Endodermal cell (in vitro differentiated cells): ENCODE measurements at places on chromosomes 7 and 10.

GRCh38 chr10:24457661-24458318 is 248.9 kb downstream of the KIAA1217 start:
- no peak for DNase-seq

- DNase-seq, result no peak
Observed at GRCh38 chr10:32445036-32445435, 904 bp upstream of the CCDC7 start.

- no peak for DNase-seq
Observed at GRCh38 chr10:31142026-31142425, 110.4 kb upstream of the ZNF438 start.

DNA sequence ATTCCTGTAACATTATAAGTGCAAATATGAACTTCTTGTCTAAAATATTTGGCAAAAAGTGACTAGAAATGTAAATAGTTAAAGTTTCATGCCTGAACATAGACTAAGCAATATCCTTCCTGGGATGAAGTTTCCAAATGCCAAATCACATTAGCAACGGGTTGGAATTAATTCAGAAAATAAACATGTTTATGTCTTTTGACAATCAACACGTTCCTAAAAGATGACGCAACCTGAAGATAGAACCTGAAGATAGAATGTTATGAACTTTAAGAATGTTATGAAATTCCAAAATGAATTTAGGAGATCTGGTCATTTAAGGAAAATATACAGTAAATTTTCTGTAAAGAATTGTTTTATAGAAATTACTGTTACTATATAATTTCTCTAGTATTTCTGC is 9.2 kb downstream of the LAMB4 start:
- no peak for DNase-seq

DNA sequence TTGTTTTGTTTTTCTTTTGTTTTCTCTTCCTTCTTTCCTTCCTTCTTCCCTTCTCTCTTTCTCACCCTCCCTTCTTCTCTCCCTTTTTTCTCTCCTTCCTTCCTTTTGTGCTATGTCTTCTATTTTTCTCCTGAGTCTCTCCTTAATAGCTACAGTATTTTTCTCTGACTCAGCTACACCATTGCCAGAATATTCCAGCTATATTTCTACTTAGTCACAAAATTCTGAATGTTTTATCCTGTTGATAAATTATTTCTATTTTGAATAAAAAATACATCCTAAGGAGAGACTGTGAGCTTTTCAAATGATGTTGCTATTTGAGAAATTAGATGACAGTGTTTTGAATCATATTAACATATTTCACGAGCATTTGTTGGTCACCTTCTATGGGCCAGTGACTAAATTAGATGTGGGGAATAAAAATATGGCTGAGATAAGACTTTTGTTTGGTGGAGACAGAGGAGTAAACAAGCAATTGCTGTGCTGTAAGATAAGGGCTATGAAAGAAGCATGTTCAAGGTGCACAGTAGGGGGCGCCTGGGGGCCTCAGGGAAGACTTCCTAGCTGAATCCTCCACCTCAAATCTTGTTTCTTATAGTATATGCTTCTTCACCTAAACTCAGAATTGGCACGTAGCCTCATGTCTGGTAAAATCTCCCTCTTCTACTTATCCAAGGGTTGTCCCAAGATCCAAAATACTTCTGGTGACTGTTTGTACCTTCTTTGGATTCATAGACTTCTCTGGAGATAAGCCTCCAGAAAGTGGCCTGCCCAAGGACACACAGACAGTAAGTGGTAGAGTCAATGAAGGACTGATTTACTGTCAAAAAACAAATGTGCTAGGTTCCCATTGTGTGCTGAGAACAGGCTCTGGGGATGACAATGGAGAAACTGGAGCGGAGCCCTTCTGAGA is 115.5 kb upstream of the CREB5 start:
- peak; percentile 85 for DNase-seq

- DNase-seq, result no peak
Observed at GRCh38 chr7:102834999-102835398, 77.8 kb upstream of the LRRC17 start.

DNA sequence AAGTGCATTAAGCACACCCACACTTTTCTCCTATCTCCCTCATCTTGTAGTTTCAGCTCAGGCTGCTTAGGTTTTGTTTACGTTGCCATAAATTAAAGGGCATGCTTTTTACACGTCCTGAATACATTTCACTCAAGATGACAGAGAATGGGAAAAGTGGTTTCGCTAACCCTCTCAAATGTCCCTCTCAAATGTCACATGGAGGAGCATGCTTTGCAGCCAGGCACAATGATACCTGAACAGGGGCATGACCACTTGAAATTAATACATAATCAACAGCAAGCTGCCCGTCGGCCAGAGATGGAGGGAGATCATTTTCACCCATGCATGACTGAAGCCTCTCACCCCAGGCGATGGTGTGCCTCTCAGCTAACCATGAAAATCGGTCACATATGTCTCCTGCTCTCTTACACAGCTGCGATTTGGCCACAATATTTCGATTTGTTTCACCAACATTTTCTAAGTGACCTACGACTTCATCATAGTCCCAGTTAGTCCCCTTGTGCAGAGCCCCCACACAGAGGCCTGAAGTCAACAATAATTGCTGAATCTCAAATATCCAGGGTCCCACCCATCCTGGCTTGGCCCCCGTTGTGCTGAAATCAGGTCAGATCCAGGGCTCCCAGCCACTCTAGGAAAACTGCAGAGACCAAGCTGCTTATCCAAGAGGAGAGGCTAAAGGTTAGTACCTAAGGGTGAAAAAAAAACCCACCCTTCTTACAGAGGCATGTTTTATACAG is 373.9 kb upstream of the NFE2L3 start:
- DNase-seq, result no peak

DNA sequence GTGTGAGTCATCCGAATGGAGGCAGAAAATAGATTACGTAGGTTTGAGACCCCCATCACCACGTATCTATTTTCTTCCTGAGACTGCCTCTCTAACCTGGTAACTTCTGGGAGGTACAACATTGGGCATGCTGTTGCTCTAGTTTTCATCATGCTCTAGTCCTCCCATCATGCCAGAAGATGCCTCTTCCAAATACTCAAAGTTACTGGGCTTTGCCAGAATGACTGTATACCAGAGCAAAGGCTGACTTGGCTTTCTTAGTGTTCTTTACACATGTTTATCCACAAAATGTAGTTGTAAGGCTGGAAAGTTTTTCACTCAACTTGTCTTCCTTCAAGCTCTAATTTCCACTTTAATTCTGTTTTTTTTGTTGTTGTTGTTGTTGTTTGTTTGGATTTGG is 370.5 kb downstream of the MDFIC start:
- DNase-seq, result no peak

- DNase-seq, result no peak
Observed at GRCh38 chr7:157769526-157770215, 432.9 kb downstream of the DNAJB6 start.

GRCh38 chr7:106054156-106054910 is 57.8 kb downstream of the SYPL1 start:
- peak; percentile 46 for DNase-seq

DNA sequence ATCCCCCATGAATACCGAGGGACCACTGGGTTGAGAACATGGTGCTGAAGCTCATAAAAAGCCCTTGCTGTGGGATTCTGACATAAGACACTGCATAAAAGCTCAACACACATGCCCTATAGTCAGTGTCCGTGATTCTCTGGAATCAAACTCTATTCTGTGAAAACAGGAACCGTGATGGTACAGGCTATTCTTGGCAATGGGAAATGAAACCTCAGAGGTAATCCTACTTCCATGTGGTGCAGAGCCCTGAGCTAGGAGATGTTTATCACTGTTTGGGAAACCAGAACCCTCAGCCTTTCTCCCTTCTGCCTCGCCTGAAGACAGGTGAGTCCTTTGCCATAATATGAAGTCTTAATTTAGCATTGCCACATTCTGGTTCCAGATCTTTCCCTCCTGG is 80.8 kb upstream of the PRSS1 start:
- DNase-seq, result no peak

GRCh38 chr10:5551531-5552375 is 27.0 kb downstream of the CALML3 start:
- DNase-seq, result no peak

- DNase-seq, result no peak
Observed at GRCh38 chr10:69481305-69481704, 30.0 kb downstream of the TSPAN15 start.

- DNase-seq, result no peak
Observed at GRCh38 chr10:90227217-90227656, 525.8 kb downstream of the KIF20B start.

GRCh38 chr10:1368842-1369171 is 312.6 kb downstream of the WDR37 start:
- DNase-seq, result peak; percentile 91

GRCh38 chr10:133474665-133475424 is 21.1 kb downstream of the SCART1 start:
- no peak for DNase-seq

DNA sequence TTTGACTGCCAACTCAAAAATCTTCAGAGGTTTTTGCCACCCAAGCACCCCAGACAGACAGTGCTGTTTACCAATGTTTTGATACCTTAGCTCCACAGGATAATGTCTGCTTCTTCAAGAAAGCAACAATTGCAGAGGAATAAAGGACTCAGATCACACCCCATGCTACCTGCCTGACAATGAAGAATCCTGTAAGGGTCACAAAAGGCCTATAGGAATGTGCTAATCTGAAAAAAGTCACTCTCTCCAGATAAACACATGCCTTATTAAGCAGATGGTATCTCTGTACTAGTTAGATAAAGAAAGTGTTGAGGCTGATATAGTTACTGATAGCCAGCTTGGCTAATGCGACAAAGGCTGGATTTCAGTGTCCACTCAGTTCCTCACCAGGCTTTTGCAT is 1076.7 kb upstream of the SORCS1 start:
- peak; percentile 46 for DNase-seq

DNA sequence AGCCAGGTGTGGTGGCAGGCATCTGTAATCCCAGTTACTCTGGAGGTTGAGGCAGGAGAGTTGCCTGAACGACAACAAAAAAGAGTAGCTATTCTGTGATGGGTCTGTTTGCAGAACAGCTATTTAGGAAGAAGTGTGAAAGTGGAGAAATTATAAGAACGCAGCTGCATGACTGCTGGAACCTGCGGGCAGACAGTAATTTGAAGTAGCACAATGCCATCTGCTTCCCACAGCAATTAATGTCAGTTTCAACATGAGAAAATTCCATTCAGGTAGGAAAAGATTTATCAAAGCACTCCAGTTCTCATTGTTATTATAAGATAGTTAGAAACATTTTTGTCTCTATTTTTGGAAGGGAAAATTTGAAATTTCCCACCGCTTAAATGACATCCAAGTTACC is 21.5 kb downstream of the LAMB1 start:
- DNase-seq, result no peak

DNA sequence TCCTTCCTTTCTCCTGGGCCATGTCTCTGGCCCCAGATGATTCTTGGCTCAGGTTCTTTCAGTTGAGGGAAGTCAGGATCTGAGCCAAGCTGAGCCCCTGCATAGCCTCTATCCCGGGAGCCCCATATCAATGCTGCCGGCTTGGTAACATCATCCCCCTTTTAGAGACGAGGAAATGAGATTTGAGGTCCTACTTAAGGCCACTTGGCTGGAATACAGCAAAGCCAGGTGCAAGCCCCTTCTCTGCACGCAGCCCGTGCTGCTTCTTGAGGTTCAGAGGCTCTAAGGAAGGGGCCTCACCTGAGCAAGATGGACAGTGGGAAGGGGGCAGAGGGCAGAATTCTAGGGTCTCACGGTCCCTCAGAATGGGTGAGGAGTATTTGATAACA is 2.4 kb upstream of the IRF5 start:
- no peak for DNase-seq

DNA sequence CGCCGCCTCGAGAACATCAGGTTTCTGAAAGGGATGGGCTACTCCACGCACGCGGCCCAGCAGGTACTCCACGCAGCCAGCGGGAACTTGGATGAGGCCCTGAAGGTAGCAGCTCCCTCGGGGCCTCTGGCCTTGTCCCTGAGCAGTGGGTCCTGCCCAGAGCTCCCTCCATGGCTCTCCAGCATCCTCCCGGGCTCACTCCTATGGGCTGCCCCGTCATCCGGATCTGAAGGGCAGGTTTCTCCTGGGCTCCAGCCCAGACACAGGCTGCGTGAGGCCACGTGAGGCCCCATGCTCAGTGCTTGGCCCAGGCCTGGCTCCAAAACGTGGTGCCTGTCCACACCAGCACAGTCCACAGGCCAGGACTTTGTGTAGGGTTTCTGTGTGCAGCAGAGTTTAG is 32.5 kb downstream of the NUB1 start:
- DNase-seq, result peak; percentile 56

GRCh38 chr10:125213541-125214282 is 53.3 kb upstream of the CTBP2 start:
- no peak for DNase-seq

- DNase-seq, result peak; percentile 80
Observed at GRCh38 chr7:70893422-70893821, 238.5 kb upstream of the GALNT17 start.

- DNase-seq, result no peak
Observed at GRCh38 chr7:90621747-90622140, 25.6 kb downstream of the CDK14 start.

- DNase-seq, result no peak
Observed at GRCh38 chr10:11116361-11116760, 98.7 kb downstream of the CELF2 start.

- no peak for DNase-seq
Observed at GRCh38 chr10:80197972-80198916, 7.1 kb downstream of the ANXA11 start.

DNA sequence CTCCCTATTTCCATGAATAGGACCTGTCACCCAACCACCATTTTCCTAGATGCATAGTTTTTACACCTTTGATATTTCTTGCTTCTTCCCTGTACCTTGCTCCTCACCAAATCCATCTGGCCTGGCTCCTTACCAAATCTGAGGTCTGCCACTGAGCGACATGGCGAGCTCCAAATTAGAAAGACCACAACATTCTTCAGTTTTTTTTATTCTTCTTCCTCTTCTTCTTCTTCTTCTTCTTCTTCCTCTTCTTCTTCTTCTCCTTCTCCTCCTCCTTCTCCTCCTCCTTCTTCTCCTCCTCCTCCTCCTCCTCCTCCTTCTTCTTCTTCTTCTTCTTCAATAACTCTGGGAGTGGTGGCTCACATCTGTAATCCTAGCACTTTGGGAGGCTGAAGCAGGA is 7.1 kb downstream of the CPED1 start:
- no peak for DNase-seq

DNA sequence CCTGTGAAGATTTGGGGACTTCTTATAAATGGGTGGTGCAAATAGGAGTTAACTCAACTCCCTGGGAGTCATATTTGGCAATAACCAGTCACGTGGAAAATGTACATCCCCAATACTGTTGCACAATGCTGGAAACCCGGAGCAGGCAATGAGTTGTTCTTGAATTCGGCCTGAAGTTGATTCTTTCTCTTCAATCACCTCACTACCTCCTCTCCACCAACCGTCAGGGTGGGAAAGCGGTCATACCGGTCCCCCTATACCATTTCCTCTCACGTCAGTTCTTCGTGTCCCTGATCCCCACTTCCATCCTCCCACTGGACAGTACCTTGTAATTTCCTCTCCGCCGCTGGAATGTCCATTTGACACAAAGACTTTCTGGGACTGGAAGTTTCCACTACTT is 2.8 kb downstream of the GIMAP5 start:
- no peak for DNase-seq

- no peak for DNase-seq
Observed at GRCh38 chr10:91664426-91664825, 31.6 kb upstream of the PPP1R3C start.

GRCh38 chr7:24885305-24885704 is 94.7 kb downstream of the OSBPL3 start:
- DNase-seq, result no peak

GRCh38 chr7:150977382-150978125 is 567 bp downstream of the KCNH2 start:
- DNase-seq, result no peak
